ENCODE measurements at places on chromosomes 3 and 15.
A peak's percentile ranks its signal among the peaks of the same experiment; 100 is the strongest.

- no peak for DNase-seq
Observed at GRCh38 chr3:150172356-150172755, 201.7 kb upstream of the PFN2 start.

GRCh38 chr3:180624714-180625113 lies 22.8 kb downstream of the TTC14 start:
- DNase-seq = no peak

- peak; percentile 77 for DNase-seq
Observed at GRCh38 chr15:77959432-77959879, 118.1 kb downstream of the TBC1D2B start.

DNA sequence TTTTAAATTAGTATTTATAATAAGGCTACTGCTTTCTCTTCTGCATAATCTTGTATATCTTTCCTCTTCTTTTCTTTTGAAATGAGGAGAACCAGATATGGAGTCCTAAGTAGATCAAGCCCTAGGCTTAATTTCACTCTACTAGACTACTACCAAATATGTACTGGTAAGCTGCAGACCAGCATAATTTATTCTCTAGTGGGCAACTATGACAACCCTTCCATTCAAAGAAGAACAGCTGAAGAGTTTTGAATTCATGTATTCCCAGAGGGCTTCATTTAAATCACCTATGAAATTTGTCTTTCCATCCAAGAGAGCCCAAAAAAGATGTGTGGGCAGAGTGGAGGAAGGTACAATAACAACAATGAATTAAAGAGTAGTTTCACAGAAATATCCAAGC lies 10.0 kb downstream of the RAD18 start:
- DNase-seq = no peak

- DNase-seq = no peak
Observed at GRCh38 chr3:161454615-161455014, 42.0 kb upstream of the OTOL1 start.

DNA sequence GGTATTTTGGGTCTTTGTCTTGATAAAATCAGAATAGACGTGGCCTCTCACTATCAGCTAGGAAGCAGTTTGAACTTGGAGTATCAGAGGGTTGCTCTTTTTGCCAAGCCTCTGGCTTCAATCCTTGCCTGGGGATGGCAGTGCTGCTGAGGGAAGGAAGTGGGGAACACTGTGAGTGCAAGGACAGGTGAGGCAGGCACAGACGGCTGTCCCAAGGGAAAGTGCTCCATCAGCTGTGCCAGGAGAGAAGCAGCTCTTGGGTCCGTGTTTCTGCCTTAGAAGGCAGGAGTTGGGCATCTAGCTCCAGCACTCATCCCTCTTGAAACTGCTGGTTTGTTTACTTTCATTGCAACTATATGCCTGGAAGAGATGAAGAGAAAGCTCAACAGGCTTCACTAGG lies 33.2 kb downstream of the PML start:
- DNase-seq = no peak

GRCh38 chr3:11808231-11808630 lies 38.5 kb downstream of the TAMM41 start:
- no peak for DNase-seq

DNA sequence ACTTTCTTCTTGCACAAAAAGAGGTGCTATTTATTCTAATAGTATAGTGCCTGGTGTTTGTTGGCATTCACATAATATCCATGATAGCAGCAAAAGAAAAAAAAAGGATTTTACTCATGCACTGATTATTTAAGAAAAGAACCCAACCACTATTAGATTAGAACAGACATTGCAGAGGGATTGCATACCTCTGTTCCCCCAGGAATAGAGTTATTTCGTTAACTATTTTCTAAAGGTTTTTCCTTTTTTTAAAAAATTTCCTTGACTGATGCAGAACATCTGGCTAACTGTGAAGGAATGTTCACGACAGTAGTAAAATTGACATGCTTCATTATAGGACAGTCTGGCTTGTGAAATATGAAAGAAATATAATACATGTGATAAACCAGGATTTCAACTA lies 136.6 kb upstream of the PTX3 start:
- no peak for DNase-seq

DNA sequence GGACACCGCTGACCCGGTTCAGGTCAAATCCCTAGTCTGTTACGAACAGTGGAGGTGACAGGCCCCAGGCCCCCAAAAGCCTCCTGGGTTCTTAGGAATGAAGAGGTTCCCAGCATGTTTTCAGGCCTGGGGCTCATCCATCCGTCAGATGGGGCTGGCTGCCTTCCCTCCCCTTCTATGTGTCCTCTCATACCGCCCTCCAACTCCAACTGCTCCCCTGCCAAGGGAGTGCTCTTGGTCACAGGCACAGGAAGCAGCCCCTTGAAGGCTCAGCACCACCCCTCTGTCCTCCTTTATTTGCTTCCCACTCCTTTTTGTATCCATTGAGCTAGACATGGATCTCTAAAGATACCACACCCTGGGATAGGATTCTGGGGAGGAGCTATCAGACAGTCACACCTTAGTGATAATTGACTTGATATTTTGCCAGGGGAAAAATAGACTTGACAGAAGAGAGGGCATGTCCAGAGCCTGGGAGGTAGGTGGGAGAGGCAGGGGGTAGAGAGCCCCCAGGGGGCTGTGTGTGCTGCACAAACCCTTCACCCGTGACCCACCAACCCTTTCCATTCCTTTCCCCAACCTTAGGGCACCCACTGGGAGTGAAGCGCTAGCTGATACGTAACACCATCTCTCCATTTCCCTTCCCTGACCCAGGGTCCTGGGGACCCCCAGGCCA lies 10.7 kb upstream of the CSPG4 start:
- no peak for DNase-seq

DNA sequence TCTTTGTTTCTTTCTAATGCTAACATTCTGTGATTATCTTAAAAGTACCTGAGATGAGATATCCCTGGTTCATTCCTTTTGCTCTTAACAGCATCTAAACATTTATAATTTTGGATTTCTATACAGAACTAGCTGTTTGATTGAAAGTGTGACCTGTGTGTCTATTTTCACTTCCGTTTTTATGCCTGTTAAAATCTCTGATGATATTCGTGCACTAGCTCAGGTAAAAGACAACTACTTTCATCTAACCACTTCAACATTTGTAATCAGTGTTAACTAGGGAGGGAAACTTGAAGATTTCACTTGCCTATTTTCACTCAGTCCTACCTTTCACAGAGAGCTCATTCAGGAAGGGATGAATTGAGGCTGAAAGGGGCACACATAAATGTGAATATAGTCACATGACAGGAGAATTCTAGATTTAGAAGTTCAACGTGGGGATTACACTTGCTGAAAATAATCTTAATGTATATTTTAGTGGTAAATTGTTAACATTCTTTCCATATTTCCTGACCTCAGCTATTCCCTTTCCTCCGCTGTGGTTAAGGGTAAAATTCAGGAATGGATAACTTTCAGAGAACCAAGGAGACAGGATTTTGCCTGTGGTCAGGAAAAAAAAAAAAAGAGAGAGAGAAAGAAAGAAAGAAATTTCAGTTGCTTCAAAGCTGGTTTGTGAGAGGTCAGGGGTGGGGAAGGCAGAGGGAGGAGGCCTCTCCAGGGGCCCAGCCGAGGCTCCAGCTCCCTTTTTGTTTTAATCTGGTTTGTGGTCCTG lies 159.8 kb upstream of the TSC22D2 start:
- no peak for DNase-seq
